ENCODE measurements at places on chromosomes 1 and 21.

- DNase-seq = no peak
Measured at GRCh38 chr1:205492201-205492667, 12.2 kb upstream of the CDK18 start.

GRCh38 chr1:177948336-177948972 is 21.4 kb downstream of the SEC16B start:
- peak; percentile 46 for DNase-seq

- DNase-seq = no peak
Measured at GRCh38 chr1:216140730-216141524, 282.3 kb downstream of the USH2A start.

- no peak for DNase-seq
Measured at GRCh38 chr21:27582246-27582947, 615.5 kb upstream of the ADAMTS5 start.

DNA sequence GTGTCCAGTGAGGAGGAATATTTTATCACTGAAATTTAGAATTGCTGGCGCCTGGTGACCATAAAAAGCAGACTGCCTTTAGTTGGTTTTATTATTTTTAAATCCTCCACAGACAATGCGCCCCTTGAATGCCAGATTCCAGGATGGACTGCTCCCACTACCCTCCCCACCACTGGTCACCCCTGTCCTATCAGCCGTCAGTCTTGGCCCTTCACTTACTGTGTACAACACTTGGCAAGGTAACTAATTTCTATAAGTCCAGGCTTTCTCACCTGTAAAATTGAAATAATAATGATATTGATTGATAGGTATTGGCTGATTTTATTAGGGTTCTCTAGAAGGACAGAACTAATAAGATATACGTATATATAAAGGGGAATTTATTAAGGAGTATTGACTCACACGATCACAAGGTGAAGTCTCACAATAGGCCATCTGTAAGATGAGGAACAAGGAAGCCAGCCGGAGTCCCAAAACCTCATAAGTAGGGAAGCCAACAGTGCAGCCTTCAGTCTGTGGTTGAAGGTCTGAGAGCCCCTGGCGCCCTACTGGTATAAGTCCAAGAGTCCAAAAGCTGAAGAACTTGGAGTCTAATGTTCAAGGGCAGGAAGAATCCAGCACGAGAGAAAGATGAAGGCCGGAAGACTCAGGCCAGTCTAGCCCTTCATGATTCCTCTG is 17.8 kb downstream of the RHEX start:
- no peak for DNase-seq

DNA sequence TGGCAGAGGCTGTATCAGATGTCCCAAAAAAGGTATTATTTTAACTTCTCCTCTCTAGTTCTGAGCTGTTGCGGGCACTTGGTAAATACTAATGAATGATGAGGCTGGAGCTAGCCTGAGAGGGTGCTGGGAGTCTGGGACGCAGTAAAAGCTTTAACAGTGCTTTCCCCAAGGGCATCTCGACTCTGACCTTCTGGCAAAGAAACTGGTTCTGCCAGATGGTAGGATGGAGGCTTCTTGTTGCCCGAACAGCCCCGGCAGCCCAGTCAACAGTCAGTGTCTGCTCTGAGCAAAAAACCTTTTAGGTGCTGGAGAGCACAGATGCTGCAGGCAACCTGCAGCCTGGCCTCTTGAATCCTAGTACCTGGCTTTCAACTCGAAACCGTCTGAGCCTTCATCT is 2.5 kb upstream of the PNRC2 start:
- no peak for DNase-seq

GRCh38 chr1:59686170-59686569 is 128.6 kb upstream of the HOOK1 start:
- DNase-seq = no peak

DNA sequence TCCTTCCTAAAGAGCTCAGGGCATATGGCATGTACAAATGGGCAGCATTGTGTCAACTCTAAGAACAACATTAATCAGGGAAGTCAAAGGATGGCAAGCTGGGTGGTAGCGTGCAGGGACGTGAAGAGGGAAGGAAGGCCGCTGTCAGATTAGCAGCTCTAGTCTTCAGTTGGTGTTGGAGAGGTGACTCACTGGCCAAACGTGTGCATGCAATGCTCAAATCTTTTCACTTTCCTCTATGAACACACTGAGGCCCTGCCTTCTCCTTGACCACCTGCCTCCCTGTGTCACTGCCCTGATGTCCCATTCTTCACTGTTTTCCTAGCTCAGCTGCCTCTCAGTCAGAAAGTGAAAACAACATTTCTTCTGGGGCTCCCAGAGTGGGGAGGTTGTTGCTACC is 5.9 kb upstream of the PIGR start:
- DNase-seq = peak; percentile 13

- DNase-seq = no peak
Measured at GRCh38 chr1:7886405-7886745, 33.5 kb upstream of the UTS2 start.

DNA sequence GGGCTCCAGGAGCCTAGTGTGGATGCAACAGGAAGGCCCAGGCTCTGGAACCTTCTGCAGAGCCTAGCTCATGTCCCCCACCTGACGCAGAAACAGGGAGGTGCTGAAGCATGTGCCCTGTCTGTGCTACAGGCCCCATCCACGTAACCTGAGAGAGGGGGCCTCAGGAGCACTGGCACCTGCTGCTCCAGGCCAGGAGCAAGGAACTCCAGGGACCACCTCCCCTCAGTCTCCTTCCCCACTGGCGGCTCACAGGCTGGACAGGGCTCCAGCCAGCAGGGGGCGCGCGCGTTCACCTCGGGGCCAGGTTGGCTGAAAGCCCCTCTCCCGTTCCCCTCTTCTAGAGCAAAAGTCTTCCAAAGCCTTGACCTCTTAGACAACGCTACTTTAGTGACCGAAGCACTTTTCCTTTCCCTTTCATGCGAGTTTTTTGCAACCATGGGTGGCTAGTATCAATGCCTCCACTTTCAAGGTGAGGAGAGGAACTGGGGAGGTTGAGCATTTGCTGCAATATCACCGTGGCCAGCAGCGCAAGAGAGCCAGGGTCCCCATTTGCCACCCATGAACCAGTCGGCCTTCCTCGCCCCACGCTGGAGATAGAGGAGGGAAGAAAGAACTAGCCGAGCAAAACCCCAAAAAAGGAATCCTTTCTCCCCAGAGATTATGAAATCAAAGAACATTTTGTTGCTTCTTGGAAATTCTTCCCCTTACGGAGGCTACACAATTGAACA is 52.4 kb upstream of the GPR157 start:
- DNase-seq = peak; percentile 60

DNA sequence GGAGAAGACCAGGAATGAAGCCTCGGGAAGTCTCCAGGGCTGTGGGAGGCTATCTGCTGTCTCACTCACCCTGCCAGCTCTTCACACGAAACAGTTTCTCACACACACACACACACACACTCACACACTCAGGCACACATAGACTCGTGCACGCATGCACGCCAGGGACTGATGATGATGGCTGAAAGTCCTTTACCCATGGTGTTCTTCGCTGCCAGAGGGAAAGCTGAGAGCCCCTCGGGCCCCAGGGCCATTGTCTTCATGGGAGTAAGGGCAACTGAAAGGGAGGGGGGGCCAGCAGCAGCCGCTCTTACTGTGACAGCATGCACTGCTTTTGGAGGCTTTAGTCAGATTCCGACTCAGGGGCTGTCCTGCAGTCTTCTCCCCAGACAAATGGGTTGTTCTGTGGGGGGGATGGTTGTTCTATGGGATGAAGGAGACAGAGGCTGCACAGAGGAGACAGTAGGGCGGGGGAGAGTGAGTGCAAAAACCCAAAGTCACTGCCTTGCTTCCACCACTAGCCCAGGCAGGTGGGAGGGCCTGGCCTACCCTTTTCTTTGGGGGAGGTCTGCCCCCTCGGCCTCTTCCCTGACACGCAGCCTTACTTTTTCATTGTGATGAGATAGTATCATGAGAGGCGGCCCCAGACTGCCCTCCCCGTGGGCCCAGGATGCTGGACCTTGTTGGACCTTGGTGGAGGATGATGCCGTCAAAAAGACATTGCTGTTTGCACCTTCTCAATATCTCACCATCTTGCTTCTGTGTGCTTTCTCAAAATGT is 29.0 kb downstream of the STUM start:
- no peak for DNase-seq

DNA sequence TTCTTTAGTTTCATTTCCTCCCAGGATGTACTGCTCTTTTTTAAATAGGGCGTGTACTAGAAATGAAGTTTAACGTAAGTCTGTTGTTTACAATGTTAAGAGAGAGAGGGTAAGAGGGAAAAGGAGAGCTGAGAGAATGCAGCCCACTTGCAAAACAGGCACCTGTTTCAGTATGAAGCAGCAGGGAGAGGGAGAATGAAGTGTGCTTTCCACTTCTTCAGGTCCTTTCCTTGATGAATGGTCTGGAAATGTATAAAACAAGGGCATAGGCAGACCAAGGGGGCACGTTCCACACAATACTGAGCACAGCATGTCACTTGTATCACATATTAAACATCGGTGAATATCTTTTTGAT is 2.0 kb downstream of the KCNA3 start:
- no peak for DNase-seq

DNA sequence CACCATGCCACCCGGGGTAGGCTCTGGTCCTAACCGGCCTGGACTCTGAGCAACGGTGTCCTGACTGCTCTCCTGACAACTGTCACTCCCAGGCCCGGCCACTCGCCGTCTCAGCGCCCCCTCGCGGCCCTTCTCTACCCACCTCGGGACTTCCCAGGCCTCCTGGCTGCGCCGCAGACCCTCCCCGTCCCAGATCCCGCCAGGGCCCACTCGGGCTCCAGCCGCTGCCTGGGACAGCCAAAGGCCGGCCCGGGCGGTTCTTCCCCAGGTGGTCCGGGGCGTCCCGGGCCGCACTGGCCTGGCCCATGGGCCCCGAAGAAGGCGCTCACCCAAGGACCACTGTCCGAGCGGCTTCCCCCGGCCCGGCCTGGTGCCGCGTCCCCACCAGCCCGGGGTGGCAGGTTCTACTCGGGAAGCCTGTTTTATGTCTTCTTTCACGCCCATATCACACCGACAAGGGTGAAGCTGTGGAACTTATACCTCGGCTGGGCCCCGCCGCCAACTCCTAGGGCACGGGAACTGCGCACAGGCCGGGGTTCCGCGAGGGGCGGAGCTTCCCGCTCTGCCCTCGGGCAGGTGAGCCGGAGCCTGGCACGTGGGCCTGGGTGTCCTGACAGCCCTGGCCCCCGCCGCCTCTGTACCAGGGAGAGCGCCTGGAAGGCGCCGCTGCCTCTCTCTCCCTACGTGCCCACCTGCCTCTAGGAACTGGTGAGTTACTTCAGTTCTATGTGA is 138.3 kb downstream of the TTLL7 start:
- DNase-seq = peak; percentile 44
